NCI-H2029 (cell line): ENCODE measurements at places on chromosomes 4 and X.

DNA sequence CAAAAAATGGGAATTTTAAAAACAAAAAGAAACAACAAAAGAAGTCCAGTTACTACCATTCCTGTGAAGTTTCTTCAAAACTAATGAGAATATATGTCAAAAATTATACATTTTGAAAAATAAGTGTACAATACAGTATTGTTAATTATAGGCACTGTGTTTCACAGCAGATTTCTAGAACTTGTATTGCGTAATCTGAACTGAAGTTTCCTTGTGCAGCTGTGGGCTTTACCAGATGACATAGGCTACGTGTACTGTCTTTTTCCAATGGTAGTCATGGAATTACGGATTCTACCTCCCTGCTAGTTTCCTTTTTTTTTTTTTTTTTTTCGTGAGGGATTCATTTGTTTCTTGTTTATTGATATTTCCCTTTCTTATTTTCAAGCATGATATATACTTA, 113.8 kb upstream of the GABRA2 start:
- no peak for DNase-seq

DNA sequence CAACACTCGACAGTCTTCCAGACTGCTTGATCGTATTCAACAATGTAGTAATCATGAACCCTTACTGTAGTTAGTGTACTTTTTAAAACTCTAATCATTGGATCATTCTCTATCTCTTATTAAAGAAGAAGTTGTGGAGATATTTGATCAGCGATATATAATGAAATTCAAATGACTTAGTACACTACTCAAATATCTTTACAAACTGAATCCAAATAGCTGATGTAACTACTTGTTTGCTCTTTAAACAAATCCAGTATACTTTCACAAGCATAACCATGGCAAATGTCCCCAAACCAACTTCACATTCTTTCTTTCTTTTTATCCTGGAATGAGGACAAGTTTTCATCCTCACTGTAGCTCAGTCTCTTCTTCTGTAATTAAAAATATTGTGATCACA, 1569.9 kb upstream of the ADGRL3 start:
- DNase-seq = no peak

- DNase-seq = no peak
Observed at GRCh38 chr4:75002381-75002780, 69.5 kb downstream of the PARM1 start.

DNA sequence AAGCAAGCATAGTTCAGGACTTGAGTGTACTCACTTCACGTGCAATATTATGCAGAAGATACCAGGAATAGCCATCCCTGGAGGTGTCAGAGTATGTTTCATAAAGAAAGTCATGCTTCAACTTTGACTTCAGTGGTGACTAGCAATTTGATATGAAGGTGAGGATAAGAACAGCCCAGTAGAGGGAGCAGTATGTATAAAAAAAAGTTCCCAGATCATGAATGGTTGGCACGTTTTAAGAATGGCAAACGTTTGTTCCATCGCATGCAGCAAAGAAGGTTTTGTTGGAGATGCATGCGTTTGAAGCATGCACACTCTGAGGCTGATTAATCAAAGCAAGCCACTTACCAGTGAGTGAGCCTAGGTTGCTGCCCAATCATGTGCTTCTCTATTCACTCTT, 33.5 kb upstream of the SLITRK4 start:
- no peak for DNase-seq

DNA sequence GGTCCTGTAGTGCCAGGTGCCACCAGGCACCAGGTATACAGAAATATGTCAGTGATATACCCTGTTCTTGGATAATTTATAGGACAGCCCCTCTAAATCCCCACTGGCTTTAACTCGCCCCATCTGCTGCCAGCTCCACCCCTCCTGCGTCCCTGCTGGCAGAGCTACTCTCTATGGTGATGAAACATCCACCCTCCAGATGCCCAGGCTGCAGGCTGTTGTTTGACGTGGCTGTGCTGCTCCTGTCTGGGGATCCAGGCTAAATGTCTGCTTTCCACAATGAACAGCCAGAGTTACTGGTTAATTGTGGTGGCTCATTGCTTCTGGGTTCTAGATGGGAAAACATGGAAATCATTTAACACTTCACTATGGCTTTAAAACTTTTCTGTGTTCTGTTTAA, 12.9 kb downstream of the NHSL2 start:
- no peak for DNase-seq

DNA sequence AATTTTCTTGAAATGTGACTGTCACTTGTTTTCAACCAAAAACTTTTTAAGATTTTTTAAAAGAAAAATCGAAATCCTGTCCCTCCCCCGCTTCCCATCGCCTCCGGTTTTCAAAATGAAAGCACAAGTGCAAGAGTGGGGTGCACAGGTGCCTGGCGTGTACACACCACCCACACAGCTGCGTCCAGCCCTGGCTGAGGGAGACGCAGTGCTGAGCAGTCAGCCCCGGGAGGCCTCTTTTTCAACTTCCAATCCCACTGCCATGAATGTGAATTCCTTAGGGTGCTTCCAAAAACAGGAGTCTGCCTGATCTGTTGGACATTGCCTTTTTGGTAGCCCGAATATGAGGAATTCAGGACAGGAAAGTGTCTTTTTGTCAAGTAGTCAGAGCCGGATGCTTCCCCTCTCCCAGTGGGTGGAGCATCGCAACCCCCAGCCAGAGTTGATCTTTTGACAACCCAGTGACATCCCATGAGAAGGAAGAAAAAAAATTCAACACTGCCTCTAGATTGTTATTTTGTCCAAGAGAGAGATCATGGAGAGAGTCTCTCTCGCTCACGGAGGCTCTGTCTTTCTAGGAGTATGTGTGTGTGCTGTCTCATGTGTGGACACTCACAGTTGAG, 8.9 kb downstream of the PRRG3 start:
- DNase-seq = no peak

GRCh38 chr4:54268151-54268550, 39.1 kb downstream of the PDGFRA start:
- no peak for DNase-seq

GRCh38 chr4:154277172-154277571, 214.4 kb downstream of the DCHS2 start:
- DNase-seq = no peak

DNA sequence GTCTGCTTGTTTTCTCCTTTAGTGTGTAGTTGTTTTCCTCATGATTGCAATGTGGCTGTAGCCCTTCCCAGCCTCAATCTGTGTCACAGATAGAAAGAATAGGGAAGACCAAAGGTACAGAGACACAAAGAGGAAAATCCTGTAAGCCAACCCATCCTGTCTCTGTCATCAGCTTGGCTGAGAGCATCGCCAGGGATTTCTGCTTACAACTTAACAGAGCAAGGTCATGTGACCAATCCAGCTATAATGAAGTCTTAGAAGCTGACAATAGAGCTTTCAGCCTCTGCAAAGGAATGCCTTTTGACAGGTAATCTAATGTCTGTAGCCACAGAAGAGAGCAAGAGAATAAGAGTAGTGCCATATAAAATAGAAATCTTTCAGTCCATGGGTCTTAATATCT, 1598.0 kb upstream of the AGA start:
- no peak for DNase-seq

DNA sequence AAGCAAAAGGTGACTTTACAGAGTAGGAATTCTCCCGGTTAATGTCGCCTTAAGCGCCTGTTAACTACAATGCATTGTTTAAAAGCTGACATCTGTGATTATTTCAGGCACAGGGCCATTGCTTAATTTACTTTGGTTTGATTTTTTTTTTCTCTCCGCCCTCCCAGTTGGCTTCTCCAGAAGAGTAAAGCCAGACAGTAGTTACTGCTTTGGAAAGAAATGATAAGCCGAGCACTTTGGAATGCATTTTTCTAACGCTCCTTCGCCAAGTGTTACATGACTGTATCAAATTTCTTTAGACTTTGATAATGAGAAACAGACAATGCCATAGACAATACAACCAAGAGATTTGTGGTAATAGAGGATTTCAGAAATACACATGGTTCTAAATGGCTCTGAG, 383.0 kb upstream of the TENM3 start:
- DNase-seq = no peak

GRCh38 chrX:129791336-129791735, 11.6 kb downstream of the SASH3 start:
- DNase-seq = no peak
